Spinal cord (tissue), 10 donors: ENCODE measurements at places on chromosomes 1 and 21. TPM values are rescaled to one million over a fixed set of nuclear protein-coding genes. Genes with fewer than 3 reads are reported as not detected.
A peak's percentile ranks its signal among the peaks of the same experiment; 100 is the strongest.

The SIM2 gene
- 2.9 TPM for polyA plus RNA-seq

The GBP4 gene
- polyA plus RNA-seq = 1.9 TPM

- no peaks in the 10 kb centered on the region for H3K36me3 ChIP-seq
- no peaks in the 10 kb centered on the region for H3K27me3 ChIP-seq
- DNase-seq = no peak
- H3K4me3 ChIP-seq = no peak overlapping the region
- H3K4me1 ChIP-seq = no peaks in the 10 kb centered on the region
Measured at GRCh38 chr1:231827337-231828105, 200.9 kb downstream of the DISC1 start.

The ITLN2 gene
- not detected for polyA plus RNA-seq

The RSPH1 gene
- 37.5 TPM for polyA plus RNA-seq

- no peak for DNase-seq
- H3K27ac ChIP-seq = peak overlapping the region; percentile 86
- no peaks in the 10 kb centered on the region for H3K27me3 ChIP-seq
- H3K36me3 ChIP-seq = no peaks in the 10 kb centered on the region
- H3K4me3 ChIP-seq = peak overlapping the region; percentile 98
Measured at GRCh38 chr1:36148821-36149236, 457 bp downstream of the TRAPPC3 start.

DNA sequence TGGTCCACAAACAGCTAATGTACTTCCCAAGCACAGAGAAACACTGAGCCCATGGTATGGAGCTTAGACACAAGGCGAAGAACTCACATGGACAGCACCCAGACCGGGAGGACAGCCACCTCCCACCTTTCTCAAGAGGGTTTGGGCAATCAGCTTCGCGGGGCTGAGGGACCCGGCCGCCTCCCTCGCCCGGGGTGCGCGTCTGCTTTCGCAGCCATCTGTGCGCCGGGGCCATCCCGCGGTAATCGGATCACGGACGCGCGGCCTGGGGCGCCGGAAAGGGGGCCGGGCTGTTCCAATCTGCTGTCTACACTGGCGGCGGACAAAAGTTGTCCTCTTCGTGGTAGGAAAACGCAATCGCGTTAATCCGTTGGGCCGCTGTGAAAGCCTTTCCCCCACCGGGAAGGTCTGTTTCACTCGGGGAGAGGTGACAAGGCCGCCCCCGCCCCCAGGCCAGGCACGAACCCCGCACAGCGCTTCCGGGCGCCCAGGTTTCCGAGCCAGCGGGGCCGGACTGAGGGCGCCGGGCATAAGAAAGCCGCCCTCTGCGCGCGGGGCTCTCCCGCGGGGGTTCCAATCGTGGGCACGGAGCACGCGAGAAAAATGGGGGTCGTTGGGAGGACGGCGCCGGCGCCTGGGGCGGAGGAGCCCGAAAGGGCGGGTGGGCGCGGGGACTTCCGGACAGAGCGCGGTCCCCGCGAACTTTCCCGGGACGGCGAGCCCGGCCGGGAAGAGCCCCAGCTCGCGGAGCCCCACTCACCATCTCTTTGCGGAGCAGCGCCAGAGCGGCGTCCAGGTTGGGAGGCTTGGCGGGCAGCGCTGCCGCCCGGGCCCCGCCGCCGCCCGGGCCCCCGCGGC is 664 bp downstream of the FAM89A start:
- H3K36me3 ChIP-seq = no peaks in the 10 kb centered on the region
- peaks cover 8% of the 10 kb centered on the region for H3K27me3 ChIP-seq
- peaks cover 28% of the 10 kb centered on the region for H3K4me1 ChIP-seq
- peak overlapping the region; percentile 69 for H3K4me3 ChIP-seq
- peak overlapping the region; percentile 71 for H3K27ac ChIP-seq
- DNase-seq = no peak

The TRIM46 gene
- polyA plus RNA-seq = 29.5 TPM

The ERG gene
- polyA plus RNA-seq = 7.6 TPM

The SAMSN1 gene
- 15.2 TPM for polyA plus RNA-seq

The TRAPPC10 gene
- 23.8 TPM for polyA plus RNA-seq

- peaks cover 12% of the 10 kb centered on the region for H3K4me1 ChIP-seq
- H3K27ac ChIP-seq = no peak overlapping the region
- H3K27me3 ChIP-seq = no peaks in the 10 kb centered on the region
- peak; percentile 83 for DNase-seq
- no peaks in the 10 kb centered on the region for H3K36me3 ChIP-seq
Measured at GRCh38 chr1:25676488-25676887, 59.9 kb downstream of the MAN1C1 start.

The TTC24 gene
- not detected for polyA plus RNA-seq

The CHIA gene
- not detected for polyA plus RNA-seq

- no peak for DNase-seq
- peaks cover 54% of the 10 kb centered on the region for H3K36me3 ChIP-seq
- H3K4me3 ChIP-seq = no peak overlapping the region
Measured at GRCh38 chr1:203165101-203165799, 10.4 kb downstream of the MYBPH start.

- H3K36me3 ChIP-seq = no peaks in the 10 kb centered on the region
- H3K27ac ChIP-seq = no peak overlapping the region
- H3K27me3 ChIP-seq = peaks cover 2% of the 10 kb centered on the region
- no peak overlapping the region for H3K4me3 ChIP-seq
- no peak for DNase-seq
Measured at GRCh38 chr21:41752231-41752681, 14.6 kb downstream of the RIPK4 start.

GRCh38 chr1:247347477-247348222 is 16.0 kb upstream of the ZNF496 start:
- H3K36me3 ChIP-seq = no peaks in the 10 kb centered on the region
- H3K4me1 ChIP-seq = peaks cover 5% of the 10 kb centered on the region
- H3K27me3 ChIP-seq = no peaks in the 10 kb centered on the region
- peak overlapping the region; percentile 5 for H3K4me3 ChIP-seq

The OR2L2 gene
- 0.27 TPM for polyA plus RNA-seq

DNA sequence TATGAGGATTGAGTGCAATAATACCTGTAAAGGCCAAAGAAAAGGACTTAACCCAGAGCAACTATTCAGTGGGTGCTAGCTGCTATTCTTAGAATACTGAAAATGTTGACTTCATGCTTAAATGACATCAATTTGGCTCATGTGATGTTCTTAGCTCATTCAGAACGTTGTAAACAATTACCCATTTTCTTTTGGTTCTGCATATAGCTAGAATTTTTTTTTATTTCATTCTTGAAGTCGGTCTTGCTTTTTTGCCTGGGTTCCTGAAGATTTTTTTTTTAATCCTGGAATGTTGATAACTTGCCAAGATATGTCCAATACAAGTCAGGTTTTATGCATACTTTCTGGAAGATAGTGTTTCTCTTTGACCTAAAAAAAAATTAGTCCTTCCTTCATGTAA is 772.0 kb downstream of the LTN1 start:
- H3K27ac ChIP-seq = no peak overlapping the region
- H3K27me3 ChIP-seq = no peaks in the 10 kb centered on the region
- no peak overlapping the region for H3K4me3 ChIP-seq

DNA sequence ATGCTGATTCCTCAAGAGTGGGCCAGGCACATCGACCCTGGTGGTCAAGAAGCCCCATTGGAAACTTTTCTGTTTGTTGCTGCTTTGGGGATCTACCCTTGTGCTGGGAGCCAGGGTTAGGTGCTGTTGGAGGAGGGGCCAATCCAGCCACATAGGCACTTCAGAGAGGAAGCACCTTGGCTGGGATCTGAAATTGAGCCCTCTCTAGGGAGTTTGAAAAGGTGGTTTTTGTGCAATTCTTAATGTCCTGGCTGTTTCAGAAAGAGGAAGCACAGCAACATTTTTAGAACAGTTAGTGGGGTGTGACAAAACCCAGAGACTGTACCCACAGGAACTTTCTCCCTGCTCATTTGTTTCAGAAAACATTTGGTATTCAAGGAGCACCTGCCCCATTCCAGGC is 17.2 kb upstream of the BEND5 start:
- no peak overlapping the region for H3K4me3 ChIP-seq
- DNase-seq = no peak
- H3K36me3 ChIP-seq = no peaks in the 10 kb centered on the region
- H3K4me1 ChIP-seq = no peaks in the 10 kb centered on the region

GRCh38 chr1:65163201-65163805 is 15.3 kb downstream of the AK4 start:
- no peak overlapping the region for H3K27ac ChIP-seq
- no peaks in the 10 kb centered on the region for H3K36me3 ChIP-seq

- no peaks in the 10 kb centered on the region for H3K27me3 ChIP-seq
- peaks cover 17% of the 10 kb centered on the region for H3K4me1 ChIP-seq
- H3K27ac ChIP-seq = no peak overlapping the region
- DNase-seq = no peak
Measured at GRCh38 chr1:181174861-181175260, 86.4 kb downstream of the IER5 start.

DNA sequence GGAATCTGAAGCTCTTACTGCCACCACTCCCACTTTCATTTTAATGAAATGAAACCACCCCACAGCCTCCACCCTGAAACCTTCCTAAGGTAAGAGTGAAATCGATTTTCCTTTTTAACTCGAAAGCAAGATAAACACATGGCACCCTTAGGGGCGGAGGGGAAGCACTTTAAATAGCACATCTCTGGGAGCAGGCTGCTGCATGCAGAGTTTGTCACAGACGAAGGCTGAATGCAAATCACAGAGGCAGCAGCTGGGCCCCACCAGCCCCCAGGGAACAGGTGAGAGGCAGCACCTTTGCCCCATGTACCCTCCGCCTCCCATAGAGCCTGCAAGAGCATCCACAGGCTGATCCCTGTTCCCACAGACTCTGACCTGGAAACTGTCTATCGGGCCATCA is 60.0 kb upstream of the GRIK3 start:
- H3K27ac ChIP-seq = no peak overlapping the region
- DNase-seq = no peak
- no peaks in the 10 kb centered on the region for H3K4me1 ChIP-seq
- H3K27me3 ChIP-seq = no peaks in the 10 kb centered on the region

DNA sequence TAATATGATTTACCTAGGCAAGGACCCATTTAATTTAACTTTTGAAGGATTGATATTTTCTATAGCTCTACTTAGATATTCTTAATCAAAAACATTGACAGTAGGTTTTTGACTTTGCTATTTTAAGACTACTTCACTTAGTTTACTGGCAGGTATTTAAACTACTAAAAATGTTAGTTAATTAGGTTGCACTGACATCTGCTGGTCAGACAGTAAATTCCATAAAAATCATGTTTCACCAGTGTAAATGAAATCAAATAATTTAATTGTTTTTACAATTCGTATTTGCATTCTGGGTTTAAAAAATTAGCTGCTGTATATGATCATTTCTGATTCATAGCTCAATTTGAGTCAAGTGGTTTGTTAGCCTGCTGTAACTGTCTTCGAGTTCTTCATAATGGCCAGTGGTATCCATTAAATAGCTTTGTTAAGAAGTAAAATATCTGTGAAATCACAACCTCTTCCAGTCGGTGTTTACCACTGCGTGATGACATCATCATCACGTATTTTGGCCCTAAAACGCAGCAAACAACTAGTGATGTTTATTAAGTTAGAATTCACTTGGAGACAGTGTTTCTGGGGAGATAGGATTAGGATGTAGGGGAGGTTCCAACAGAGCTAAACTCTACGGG is 26.2 kb downstream of the EXTL2 start:
- H3K27me3 ChIP-seq = no peaks in the 10 kb centered on the region
- no peak overlapping the region for H3K27ac ChIP-seq
- no peak overlapping the region for H3K4me3 ChIP-seq
- no peaks in the 10 kb centered on the region for H3K4me1 ChIP-seq
- peak; percentile 87 for DNase-seq

The SELE gene
- polyA plus RNA-seq = 1.0 TPM

DNA sequence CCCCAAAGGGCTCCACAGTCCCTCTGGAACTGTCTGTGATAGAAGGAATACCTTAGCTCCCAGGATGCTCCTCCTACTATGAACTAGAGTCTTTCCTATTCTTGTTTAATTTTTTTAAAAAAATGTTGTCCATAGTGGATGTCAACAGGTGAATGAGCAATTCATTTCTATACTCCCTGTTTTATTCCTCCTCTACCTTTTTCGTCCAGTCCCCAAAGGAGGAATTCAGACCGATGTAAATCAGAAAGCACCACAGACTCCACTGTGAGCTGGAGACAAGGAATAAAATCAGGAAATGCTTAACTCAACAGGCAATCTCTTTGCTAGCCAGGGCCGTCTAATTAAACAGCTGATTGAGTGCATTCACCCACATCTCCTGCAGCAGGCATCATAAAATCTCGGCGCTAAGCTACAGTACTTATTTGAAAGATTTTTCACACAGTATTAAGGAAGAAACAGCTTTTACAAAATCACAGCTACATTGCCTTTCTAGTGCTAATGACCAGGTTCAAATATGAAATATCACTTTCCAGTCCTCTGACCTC is 381.6 kb downstream of the SIPA1L2 start:
- H3K27me3 ChIP-seq = no peaks in the 10 kb centered on the region
- peak; percentile 32 for DNase-seq
- H3K4me1 ChIP-seq = no peaks in the 10 kb centered on the region
- H3K4me3 ChIP-seq = no peak overlapping the region
- no peaks in the 10 kb centered on the region for H3K36me3 ChIP-seq
- no peak overlapping the region for H3K27ac ChIP-seq

GRCh38 chr1:167763525-167764220 is 41.9 kb downstream of the MPZL1 start:
- no peaks in the 10 kb centered on the region for H3K36me3 ChIP-seq
- no peak for DNase-seq
- no peaks in the 10 kb centered on the region for H3K27me3 ChIP-seq
- peaks cover 8% of the 10 kb centered on the region for H3K4me1 ChIP-seq
- no peak overlapping the region for H3K27ac ChIP-seq

DNA sequence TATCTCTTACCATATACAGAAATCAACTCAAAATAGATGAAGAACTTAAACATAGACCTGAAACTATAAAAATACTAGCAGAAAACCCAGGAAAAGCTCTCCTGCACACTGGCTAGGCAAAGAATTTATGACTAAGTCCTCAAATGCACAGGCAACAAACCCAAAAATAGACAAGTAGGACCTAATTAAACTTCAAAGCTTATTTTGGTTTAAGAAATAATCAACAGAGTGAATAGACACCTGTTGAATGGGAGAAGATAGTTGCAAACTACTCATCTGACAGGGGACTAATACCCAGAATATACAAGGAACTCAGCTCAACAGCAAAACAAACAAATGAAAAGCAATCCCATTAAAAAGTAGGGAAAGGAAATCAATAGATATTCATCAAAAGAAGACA is 40.7 kb downstream of the WARS2 start:
- H3K4me1 ChIP-seq = no peaks in the 10 kb centered on the region
- H3K36me3 ChIP-seq = no peaks in the 10 kb centered on the region
- no peak overlapping the region for H3K27ac ChIP-seq
- no peaks in the 10 kb centered on the region for H3K27me3 ChIP-seq
- no peak for DNase-seq
- no peak overlapping the region for H3K4me3 ChIP-seq

DNA sequence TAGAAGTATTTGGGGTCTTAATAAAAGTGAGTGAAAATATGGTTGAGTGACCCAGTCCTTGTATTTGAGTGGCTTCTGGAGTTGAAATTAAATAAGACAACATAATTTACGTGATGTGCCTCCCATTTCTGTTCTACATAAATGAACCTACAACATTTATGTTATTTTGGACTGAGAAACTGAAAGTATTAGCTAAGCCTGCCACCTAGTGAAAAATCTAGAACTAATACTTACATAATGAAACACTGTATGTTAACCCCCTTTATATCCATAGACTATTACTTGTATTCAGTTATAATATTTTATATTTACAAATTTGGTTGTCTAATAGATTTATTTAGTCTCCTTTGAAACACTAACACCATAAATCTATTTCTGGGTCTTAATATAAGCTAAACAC is 298.9 kb downstream of the KCNT2 start:
- no peak overlapping the region for H3K27ac ChIP-seq
- no peaks in the 10 kb centered on the region for H3K36me3 ChIP-seq
- H3K27me3 ChIP-seq = no peaks in the 10 kb centered on the region
- no peak overlapping the region for H3K4me3 ChIP-seq
- peak; percentile 35 for DNase-seq
